ENCODE measurements at places on chromosomes 4 and X.
A peak's percentile ranks its signal among the peaks of the same experiment; 100 is the strongest.

DNA sequence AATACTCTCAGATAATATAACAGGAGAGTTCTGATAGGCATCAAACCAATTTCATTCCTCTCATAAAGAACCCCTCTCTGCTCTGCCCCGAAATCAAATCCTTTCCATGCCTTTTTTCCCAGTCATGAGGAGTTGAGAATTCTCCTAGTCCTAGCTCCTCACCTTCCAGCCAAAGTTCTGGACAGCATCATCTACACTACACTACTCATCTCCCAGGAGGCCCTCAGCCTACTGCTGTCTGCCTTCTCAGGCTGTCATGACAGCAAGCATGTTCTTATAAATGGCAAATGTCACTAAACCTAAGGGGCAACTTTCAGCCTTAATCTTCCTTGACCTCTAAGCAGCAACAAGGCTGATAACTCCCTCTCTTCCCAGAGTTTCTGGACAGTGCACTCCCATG, 26.6 kb downstream of the MAPK10 start:
- H3K36me3 ChIP-seq, result no peaks in the 10 kb centered on the region
- no peak overlapping the region for H3K4me3 ChIP-seq
- no peak for DNase-seq
- no peak overlapping the region for H3K27ac ChIP-seq
- no peaks in the 10 kb centered on the region for H3K27me3 ChIP-seq

- peaks cover 73% of the 10 kb centered on the region for H3K36me3 ChIP-seq
- no peaks in the 10 kb centered on the region for H3K27me3 ChIP-seq
- no peak overlapping the region for H3K27ac ChIP-seq
- DNase-seq, result no peak
Measured at GRCh38 chr4:4430492-4431195, 43.7 kb downstream of the NSG1 start.

- H3K4me1 ChIP-seq, result peaks cover 67% of the 10 kb centered on the region
- no peaks in the 10 kb centered on the region for H3K36me3 ChIP-seq
- H3K27ac ChIP-seq, result no peak overlapping the region
- no peak for DNase-seq
- peaks cover 59% of the 10 kb centered on the region for H3K27me3 ChIP-seq
- H3K4me3 ChIP-seq, result peak overlapping the region; percentile 45
Measured at GRCh38 chr4:133147921-133148689, 989 bp upstream of the PCDH10 start.

DNA sequence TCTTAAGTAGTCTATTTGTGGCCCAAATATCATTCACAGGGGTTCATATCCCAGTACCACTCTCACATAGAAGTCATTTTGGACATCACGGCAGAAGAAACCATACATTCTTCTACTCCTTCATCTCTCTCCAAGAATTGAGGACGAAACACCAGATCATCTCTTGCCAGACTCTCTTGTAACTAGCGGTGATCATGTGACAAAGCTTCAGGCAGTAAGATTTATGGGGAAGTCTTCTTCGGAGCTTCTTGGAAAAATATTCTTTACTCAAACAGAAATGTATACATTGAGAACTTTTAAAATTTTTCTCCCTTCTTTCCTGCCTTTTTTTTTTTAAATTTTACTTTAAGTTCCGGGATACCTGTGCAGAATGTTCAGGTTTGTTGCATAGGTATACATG, 4.7 kb upstream of the TBC1D19 start:
- DNase-seq, result no peak
- no peak overlapping the region for H3K4me3 ChIP-seq
- no peak overlapping the region for H3K27ac ChIP-seq
- no peaks in the 10 kb centered on the region for H3K36me3 ChIP-seq

DNA sequence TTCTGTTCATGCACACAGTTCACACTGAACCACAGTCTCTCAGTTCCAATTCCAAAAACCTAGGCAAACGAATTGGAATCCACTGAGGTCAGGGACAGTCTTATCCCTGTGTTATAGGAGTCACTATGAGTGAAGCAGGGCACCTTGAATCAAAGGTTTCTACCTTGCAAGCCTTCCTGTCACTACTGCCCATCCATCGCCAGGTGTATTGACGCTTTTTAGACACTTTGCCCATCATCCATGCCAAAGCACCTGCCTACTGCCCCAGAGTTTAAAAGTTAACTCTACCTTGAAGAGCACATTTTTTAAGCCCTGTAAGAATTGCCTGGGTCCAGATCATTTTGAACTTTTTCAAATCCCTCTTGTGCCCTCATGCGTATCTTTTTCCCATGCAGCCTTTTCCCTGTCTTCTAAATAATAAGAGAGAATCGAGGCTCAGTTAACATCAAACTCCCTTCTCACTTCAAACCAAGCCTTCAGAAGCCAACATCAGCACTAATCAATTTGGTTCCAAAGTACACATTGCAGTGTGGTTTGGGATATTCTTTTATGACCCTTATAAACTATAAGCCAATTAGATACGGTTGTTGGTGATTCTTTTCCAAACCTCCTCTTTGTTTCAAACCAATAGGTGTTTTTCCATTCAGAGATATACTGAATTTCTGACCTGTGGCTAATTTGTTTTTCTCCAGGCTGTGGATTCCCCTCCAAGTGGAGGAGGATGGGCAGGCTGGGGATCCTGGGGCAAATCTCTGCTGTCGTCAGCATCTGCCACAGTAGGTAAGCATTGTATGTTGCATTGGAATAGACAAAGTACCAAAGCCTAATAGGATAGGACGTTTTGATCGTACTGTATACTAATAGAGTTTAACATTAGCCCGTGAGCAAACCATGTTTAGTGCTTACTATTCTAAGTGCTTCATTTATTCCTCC, 23.7 kb downstream of the FAM114A1 start:
- H3K27ac ChIP-seq, result no peak overlapping the region
- peaks cover 33% of the 10 kb centered on the region for H3K36me3 ChIP-seq
- H3K27me3 ChIP-seq, result no peaks in the 10 kb centered on the region
- DNase-seq, result no peak
- peaks cover 15% of the 10 kb centered on the region for H3K4me1 ChIP-seq

DNA sequence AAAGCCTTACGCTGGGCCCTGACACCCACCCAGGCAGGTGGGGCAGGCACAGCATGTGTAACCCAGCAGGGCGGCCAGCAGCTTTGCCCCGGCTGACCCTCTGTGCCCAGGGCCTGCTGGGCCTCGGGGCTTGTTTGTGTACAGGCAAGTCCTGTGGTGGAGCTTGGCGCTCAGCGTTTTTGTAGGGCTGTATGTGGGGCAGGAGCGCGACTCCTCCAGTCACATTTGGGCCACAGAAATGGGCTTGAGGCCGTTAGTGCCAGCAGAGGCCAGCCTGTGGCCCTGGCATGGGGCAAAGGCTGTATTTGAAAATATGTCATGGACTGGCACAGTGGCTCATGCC, 14.7 kb upstream of the HGFAC start:
- no peak for DNase-seq
- H3K27ac ChIP-seq, result no peak overlapping the region
- H3K4me3 ChIP-seq, result no peak overlapping the region
- H3K4me1 ChIP-seq, result no peaks in the 10 kb centered on the region
- peaks cover 87% of the 10 kb centered on the region for H3K36me3 ChIP-seq

- H3K36me3 ChIP-seq, result no peaks in the 10 kb centered on the region
- H3K4me3 ChIP-seq, result no peak overlapping the region
- H3K27ac ChIP-seq, result no peak overlapping the region
- H3K27me3 ChIP-seq, result no peaks in the 10 kb centered on the region
Measured at GRCh38 chr4:77804471-77804870, 14.7 kb downstream of the CNOT6L start.

DNA sequence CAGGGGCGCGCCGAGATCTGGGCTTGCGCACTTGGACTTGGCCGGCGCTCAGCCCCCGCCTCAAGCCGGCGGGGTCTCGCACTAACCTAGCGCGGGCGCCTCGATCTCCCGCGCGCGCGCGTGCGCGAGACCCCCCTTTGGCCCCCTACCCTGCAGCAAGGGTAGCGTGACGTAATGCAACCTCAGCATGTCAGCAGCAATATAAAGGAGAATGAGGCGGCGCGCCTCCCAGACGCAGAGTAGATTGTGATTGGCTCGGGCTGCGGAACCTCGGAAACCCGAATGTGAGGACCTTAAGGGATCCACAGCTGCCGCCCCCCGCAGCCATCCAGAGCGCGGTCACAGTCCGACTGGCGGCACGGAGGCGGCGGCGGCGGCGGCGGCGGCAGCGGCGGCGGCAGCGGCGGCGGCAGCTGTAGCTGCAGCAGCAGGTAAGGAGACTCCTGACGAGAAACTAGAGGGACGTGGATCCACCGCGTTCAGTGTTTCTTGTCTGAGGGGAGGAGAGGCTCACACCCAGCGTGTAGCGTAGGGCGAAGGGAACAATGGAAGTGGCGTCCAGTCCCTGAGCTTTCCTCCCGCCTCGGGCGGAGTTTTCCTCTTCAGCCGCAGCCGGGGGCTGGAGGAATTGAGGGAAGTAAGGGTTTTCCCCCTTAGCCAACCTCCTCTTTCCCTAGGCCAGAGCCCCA, at the start of the genes SATL1 and ZNF711:
Gene SATL1 (minus strand): TSS at position 19 of the 689 bp plus-strand sequence. CDS start 134,811 bp downstream, outside the sequence.
Gene ZNF711 (plus strand): TSS at position 231 of the 689 bp plus-strand sequence. CDS start 3,582 bp downstream, outside the sequence.
- peak; percentile 46 for DNase-seq
- no peak within 1 kb of the TSS for H3K27ac ChIP-seq
- H3K4me3 ChIP-seq, result peak within 1 kb of the TSS; percentile 56

- no peaks in the 10 kb centered on the region for H3K36me3 ChIP-seq
- H3K27ac ChIP-seq, result no peak overlapping the region
- no peaks in the 10 kb centered on the region for H3K4me1 ChIP-seq
Measured at GRCh38 chrX:758917-759316, 128.3 kb downstream of the SHOX start.

- H3K27ac ChIP-seq, result no peak overlapping the region
- no peaks in the 10 kb centered on the region for H3K36me3 ChIP-seq
- no peaks in the 10 kb centered on the region for H3K27me3 ChIP-seq
- no peaks in the 10 kb centered on the region for H3K4me1 ChIP-seq
Measured at GRCh38 chr4:86356425-86357210, 3.2 kb downstream of the MAPK10 start.

DNA sequence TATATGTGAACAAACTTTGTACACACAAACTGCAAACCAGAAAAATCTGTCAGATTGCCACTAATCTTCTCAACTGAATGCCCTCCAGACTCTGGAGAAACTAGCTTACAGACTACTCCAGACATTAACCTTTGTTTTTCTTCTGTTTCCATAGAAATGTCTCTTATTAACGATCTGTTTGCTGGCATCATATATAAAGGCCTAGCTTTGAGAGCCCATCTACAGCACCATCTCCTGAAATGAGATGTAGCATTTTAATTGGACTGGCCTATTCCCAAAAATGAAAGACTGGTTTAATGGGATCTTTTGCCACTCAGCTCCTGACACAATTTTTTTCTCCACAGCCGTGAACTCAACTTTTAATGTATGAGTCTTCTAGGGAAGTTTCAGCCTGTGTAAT, 266.0 kb upstream of the IL1RAPL1 start:
- H3K27ac ChIP-seq, result no peak overlapping the region
- no peaks in the 10 kb centered on the region for H3K4me1 ChIP-seq
- H3K4me3 ChIP-seq, result no peak overlapping the region

- H3K36me3 ChIP-seq, result no peaks in the 10 kb centered on the region
- H3K27ac ChIP-seq, result no peak overlapping the region
- H3K4me3 ChIP-seq, result no peak overlapping the region
- H3K27me3 ChIP-seq, result no peaks in the 10 kb centered on the region
- no peaks in the 10 kb centered on the region for H3K4me1 ChIP-seq
- no peak for DNase-seq
Measured at GRCh38 chr4:4670869-4671268, 129.0 kb upstream of the STX18 start.

GRCh38 chr4:8307121-8307520, 37.6 kb downstream of the HTRA3 start:
- H3K27ac ChIP-seq, result no peak overlapping the region
- DNase-seq, result peak; percentile 33
- no peaks in the 10 kb centered on the region for H3K27me3 ChIP-seq
- H3K4me3 ChIP-seq, result no peak overlapping the region
- no peaks in the 10 kb centered on the region for H3K36me3 ChIP-seq

GRCh38 chr4:128427832-128428366, 140.3 kb upstream of the PGRMC2 start:
- no peaks in the 10 kb centered on the region for H3K36me3 ChIP-seq
- peak; percentile 61 for DNase-seq
- peak overlapping the region; percentile 41 for H3K4me3 ChIP-seq
- peak overlapping the region; percentile 68 for H3K27ac ChIP-seq
- peaks cover 4% of the 10 kb centered on the region for H3K4me1 ChIP-seq
- no peaks in the 10 kb centered on the region for H3K27me3 ChIP-seq

- no peak overlapping the region for H3K27ac ChIP-seq
- H3K4me3 ChIP-seq, result no peak overlapping the region
- no peaks in the 10 kb centered on the region for H3K27me3 ChIP-seq
- no peak for DNase-seq
Measured at GRCh38 chr4:184818216-184818564, 7.6 kb downstream of the ACSL1 start.

DNA sequence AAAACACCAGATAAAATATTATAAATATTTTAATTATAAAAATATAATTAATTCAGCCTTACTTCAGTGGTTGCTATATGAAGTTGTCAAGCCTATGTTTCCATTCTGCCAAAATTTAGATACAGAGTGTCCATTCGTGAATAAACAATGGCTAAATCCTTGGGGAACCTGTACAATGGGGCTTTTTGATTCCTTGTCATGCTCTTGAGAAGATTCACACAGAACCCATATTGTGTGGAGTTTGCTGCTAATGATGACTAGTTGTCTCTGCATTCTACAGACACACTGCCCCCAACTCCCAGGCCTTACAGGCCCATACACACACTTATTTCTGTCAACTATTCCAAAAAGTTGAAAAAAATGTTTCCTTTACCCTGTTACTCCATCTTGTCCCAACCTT, 33.4 kb upstream of the MAGEC2 start:
- H3K27me3 ChIP-seq, result no peaks in the 10 kb centered on the region
- DNase-seq, result no peak
- H3K36me3 ChIP-seq, result no peaks in the 10 kb centered on the region
- H3K4me1 ChIP-seq, result no peaks in the 10 kb centered on the region
- no peak overlapping the region for H3K4me3 ChIP-seq

GRCh38 chr4:120079839-120080520, 13.3 kb upstream of the MAD2L1 start:
- no peak for DNase-seq
- no peaks in the 10 kb centered on the region for H3K4me1 ChIP-seq
- H3K27me3 ChIP-seq, result no peaks in the 10 kb centered on the region
- no peak overlapping the region for H3K27ac ChIP-seq

DNA sequence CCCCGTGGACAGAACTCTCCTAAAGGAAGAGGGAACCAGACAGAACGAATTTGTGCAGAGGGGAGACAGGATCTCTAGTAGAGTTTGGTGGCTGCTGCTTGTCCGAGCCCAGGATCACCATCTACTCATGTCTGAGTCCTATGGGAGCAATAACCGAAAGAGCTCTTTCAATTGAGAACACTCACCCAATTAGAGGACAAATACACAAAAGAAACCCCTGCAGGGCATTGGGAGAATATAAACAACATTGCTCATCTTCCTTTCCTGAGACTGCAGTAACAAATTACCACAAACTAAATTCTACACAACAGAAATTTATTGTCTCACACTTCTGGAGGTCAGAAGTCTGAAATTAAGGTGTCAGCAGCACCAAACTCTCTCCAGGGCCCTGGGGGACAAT, 65.6 kb downstream of the SPINK2 start:
- peaks cover 28% of the 10 kb centered on the region for H3K4me1 ChIP-seq
- H3K36me3 ChIP-seq, result no peaks in the 10 kb centered on the region

GRCh38 chr4:24973404-24973746, 57.4 kb downstream of the LGI2 start:
- H3K27me3 ChIP-seq, result no peaks in the 10 kb centered on the region
- no peak overlapping the region for H3K4me3 ChIP-seq
- peaks cover 22% of the 10 kb centered on the region for H3K4me1 ChIP-seq

- peak overlapping the region; percentile 92 for H3K27ac ChIP-seq
- H3K27me3 ChIP-seq, result no peaks in the 10 kb centered on the region
- H3K4me3 ChIP-seq, result peak overlapping the region; percentile 58
- H3K4me1 ChIP-seq, result peaks cover 22% of the 10 kb centered on the region
Measured at GRCh38 chr4:83285055-83285407, 433 bp upstream of the COQ2 start.

Data from lower lobe of right lung (tissue), 2 donors.